ENCODE measurements at places on chromosomes 3 and 15. TPM values are rescaled to one million over a fixed set of nuclear protein-coding genes. Genes with fewer than 3 reads are reported as not detected.

Gene MORC1
- under 0.01 TPM for total RNA-seq

Gene PTX3
- 14.0 TPM for total RNA-seq

Gene PLSCR1
- total RNA-seq: 10.3 TPM

Gene MANF
- 16.5 TPM for total RNA-seq

Gene EIF4E3
- total RNA-seq: 21.4 TPM

Gene DPP8
- 53.6 TPM for total RNA-seq

Gene PP2D1
- not detected for total RNA-seq

Gene ZCWPW2
- total RNA-seq: 4.2 TPM

Gene GOLGA6L22
- total RNA-seq: not detected

Gene SATB1
- total RNA-seq: 86.5 TPM

Gene ESYT3
- 0.74 TPM for total RNA-seq

Gene C2CD4B
- total RNA-seq: 1.2 TPM

Gene SYNM
- 14.0 TPM for total RNA-seq

Gene ZNF774
- total RNA-seq: 6.9 TPM

Gene ZMYND10
- total RNA-seq: 5.9 TPM

Gene AGBL1
- 0.98 TPM for total RNA-seq

Gene PRR20G
- total RNA-seq: not detected

Gene ACSBG1
- total RNA-seq: 3.0 TPM

Gene GASK1A
- 4.9 TPM for total RNA-seq

Gene XCR1
- total RNA-seq: not detected

Gene STT3B
- 139 TPM for total RNA-seq

Gene GAP43
- total RNA-seq: 188 TPM

Gene GRK7
- total RNA-seq: 0.25 TPM

Gene ZNF621
- 12.5 TPM for total RNA-seq

Gene SMAD6
- 1.7 TPM for total RNA-seq

Gene CSTA
- total RNA-seq: not detected

Gene TPRA1
- 9.6 TPM for total RNA-seq

Gene CADPS
- total RNA-seq: 202 TPM

Gene SEC62
- 76.0 TPM for total RNA-seq

Gene CHRD
- 8.6 TPM for total RNA-seq

Gene SPTBN5
- total RNA-seq: 0.25 TPM

Gene FAM107A
- total RNA-seq: 32.2 TPM

Gene AMIGO3
- 0.25 TPM for total RNA-seq

Gene ITIH1
- not detected for total RNA-seq

Gene RABL3
- 12.3 TPM for total RNA-seq

Gene GOLGA6D
- total RNA-seq: under 0.01 TPM

Gene MBNL1
- total RNA-seq: 32.9 TPM

Gene RPL15
- 1,999 TPM for total RNA-seq

Gene EEF1AKMT4
- total RNA-seq: 0.49 TPM

Gene CTDSPL
- total RNA-seq: 11.8 TPM

Gene CDV3
- 89.2 TPM for total RNA-seq

Gene SENP8
- total RNA-seq: 3.4 TPM

Gene ALS2CL
- total RNA-seq: 1.5 TPM

Gene PLOD2
- 11.3 TPM for total RNA-seq

Gene TTLL13
- under 0.01 TPM for total RNA-seq

Gene ITPR1
- total RNA-seq: 64.4 TPM

Gene FRMD5
- 19.7 TPM for total RNA-seq

Gene MUSTN1
- total RNA-seq: 0.74 TPM
